Natural killer cell treated with Interleukin-12 subunit alpha and Interleukin-12 subunit beta and Interleukin-15 and Interleukin-18, amount 100 ng/mL, for 72 hours (primary cell): ENCODE measurements at places on chromosomes 11 and 22. TPM values are rescaled to one million over a fixed set of nuclear protein-coding genes. Genes with fewer than 3 reads are reported as not detected.

- H3K4me3 ChIP-seq = no peak overlapping the region
- no peak for DNase-seq
- no peak overlapping the region for H3K27ac ChIP-seq
- H3K27me3 ChIP-seq = no peaks in the 10 kb centered on the region
- H3K36me3 ChIP-seq = no peaks in the 10 kb centered on the region
- H3K4me1 ChIP-seq = no peaks in the 10 kb centered on the region
These were observed 46.5 kb downstream of the MYO7A start for GRCh38 chr11:77174559-77174958.

GRCh38 chr11:77054084-77054483 is 12.7 kb upstream of the CAPN5 start:
- H3K27me3 ChIP-seq = peaks cover 8% of the 10 kb centered on the region
- DNase-seq = no peak
- no peak overlapping the region for H3K4me3 ChIP-seq
- H3K27ac ChIP-seq = no peak overlapping the region
- peaks cover under 1% of the 10 kb centered on the region for H3K4me1 ChIP-seq

DNA sequence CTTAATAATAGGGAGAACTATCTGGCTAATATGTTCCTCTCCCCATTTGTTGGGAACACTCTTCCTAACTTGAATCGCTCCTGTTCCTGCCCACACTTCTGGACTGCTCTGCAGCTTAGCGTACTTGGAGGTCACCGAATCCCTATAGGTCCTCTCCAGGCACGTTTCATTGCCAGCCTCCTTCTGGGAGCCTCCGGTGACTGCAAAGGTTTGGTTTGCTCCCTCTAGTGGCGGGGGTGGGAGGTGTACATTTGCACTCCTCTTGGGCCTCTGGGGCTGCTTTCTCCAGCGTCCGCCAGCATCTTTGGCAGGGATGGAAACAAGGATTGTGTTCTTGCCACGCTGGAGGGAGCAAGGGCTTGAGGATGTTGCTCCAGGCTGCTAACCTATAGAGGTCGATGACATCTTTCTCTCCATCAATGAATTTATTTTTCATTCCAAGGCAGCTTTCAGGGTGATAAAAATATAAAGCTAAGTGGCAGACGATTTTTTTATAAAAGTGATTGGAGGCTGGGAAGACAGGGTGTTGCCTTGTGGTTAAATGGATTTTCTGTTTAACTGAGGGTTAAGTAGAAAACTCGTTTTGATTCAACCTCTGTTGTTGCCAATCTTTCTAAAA is 48.7 kb downstream of the TSPAN18 start:
- H3K36me3 ChIP-seq = no peaks in the 10 kb centered on the region
- no peak for DNase-seq
- H3K4me3 ChIP-seq = no peak overlapping the region
- H3K27ac ChIP-seq = no peak overlapping the region

Gene PHETA2
- 1.5 TPM for total RNA-seq

DNA sequence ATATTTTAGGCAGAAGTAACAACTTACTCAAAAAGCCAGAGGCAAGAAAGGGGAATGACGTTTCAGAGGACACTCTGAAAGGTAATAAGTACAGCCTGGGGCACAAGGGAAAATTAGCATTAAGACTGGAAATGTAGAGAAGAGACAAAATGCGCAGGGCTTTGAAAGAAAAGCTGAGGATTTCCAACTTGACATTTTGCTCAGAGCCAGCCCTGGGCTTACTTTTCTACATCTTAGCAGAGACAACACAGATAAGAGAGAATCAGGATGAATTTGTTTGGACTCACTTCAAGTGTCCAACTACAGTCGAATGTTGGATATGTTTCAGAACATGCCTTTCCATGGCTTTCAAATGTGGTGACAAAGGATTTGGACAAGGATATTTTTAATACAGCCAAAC is 808.9 kb upstream of the LUZP2 start:
- peak overlapping the region; percentile 95 for H3K27ac ChIP-seq
- peaks cover 44% of the 10 kb centered on the region for H3K4me1 ChIP-seq
- peaks cover 17% of the 10 kb centered on the region for H3K36me3 ChIP-seq
- no peaks in the 10 kb centered on the region for H3K27me3 ChIP-seq
- no peak for DNase-seq
- H3K4me3 ChIP-seq = peak overlapping the region; percentile 11

- peak; percentile 81 for DNase-seq
- peaks cover 59% of the 10 kb centered on the region for H3K4me1 ChIP-seq
- H3K27me3 ChIP-seq = no peaks in the 10 kb centered on the region
- H3K27ac ChIP-seq = peak overlapping the region; percentile 87
- peak overlapping the region; percentile 74 for H3K4me3 ChIP-seq
These were observed 20.5 kb downstream of the UBE2L3 start for GRCh38 chr22:21587803-21588611.

Gene OR8J3
- total RNA-seq = not detected

Gene FAM227A
- 0.59 TPM for total RNA-seq

GRCh38 chr22:30453731-30454510 is 17.9 kb downstream of the SEC14L3 start:
- H3K27ac ChIP-seq = no peak overlapping the region
- no peak for DNase-seq
- no peak overlapping the region for H3K4me3 ChIP-seq
- H3K4me1 ChIP-seq = no peaks in the 10 kb centered on the region
